ENCODE measurements at places on chromosomes 1 and 21.

DNA sequence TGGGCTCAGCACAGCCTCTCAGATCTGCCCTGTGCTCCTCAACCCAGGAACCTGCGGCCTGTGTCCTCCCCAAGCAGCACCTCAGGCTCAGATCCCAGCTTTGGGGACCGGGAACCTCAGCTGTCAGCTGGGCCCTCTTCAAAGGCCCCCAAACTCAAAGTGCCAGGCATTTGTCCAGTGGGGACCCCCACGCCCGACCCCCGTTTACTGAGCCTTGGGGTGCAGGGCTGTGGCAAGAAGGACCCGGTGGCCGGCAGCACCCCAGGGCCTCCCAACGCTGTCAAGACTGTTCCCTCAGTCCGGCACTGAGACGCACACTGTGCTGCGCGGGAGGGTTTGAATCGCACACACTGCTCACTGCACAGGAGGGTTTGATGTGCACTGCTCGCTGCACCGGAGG, 35.0 kb downstream of the MORN1 start:
- no peak for DNase-seq

DNA sequence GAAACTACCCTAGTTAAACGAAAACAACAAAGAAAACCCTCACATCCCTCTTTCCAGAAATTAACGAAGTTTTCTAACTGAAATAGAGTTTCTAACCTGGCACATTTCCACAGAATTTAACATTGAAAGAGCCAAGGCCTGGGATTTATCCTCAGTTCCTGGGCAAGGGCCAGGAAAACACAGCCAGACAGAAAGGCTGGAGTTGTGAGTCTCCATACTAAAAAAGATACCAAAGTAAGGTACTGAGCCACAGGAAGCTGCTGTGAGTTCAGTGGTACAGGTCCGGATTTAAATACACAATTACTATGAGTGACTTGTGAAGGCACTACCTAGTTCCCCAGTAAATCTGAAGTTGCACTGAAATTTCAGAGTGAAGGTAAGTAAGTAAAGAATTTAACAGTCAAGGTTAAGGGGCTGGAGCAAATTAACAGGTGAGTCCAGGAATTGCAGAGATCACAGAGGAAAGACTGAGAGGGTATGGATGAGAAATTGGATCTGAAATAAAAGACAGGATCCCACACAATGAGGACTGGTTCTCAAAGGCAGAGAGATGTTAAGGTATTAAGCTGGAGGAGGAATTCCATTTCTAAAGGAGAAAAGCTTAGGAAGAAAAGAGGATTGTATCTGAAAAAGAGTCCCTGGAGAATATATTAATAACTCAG, 905 bp downstream of the LIX1L start:
- DNase-seq, result no peak

- no peak for DNase-seq
Observed at GRCh38 chr1:54212872-54213271, 12.9 kb downstream of the MRPL37 start.

DNA sequence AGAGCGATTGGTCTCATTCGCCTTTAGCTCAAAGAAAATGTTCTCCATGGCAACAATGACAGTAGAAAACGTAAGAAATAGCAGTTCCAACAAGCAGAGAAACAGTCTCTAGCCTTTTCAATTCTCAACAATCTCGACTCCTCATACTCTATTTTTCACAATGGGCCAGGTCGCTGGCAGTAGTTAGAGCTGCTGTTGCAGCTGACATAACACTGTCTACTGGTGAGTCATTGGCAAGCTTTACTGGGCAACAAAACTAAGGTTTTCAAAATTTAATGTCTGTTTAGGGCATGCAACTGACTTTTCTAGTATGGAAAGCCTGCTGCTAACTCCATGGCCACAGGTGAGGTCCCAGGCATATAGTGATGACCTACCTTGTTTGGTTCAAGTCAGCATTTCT, 221.1 kb upstream of the KAZN start:
- DNase-seq, result peak; percentile 23

DNA sequence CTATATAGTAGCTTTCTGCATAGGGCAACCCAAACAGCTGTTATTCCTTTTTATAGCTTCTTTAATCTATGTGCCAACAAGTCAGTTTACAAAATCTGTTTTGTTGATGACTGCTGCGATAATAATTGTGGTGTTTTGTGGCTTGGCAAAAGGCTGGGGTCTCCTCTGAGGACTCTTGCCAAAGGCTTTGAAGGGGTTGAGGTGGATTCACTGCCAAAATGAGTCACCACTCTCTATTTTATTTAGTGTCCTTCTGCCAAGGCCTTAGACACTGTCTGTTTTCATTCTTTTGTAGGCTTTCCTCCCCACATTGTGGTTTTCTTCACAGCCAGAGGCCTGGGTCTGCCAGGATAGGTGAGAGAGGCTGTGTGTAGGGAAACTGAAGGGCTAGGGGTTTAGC, 161.8 kb downstream of the NFIA start:
- DNase-seq, result no peak

GRCh38 chr1:21811875-21812305, at the start of gene LDLRAD2:
Gene LDLRAD2, plus strand, starts transcription at chr1:21812265. Its CDS starts 187 bp downstream, at chr1:21812452.
- DNase-seq, result no peak

DNA sequence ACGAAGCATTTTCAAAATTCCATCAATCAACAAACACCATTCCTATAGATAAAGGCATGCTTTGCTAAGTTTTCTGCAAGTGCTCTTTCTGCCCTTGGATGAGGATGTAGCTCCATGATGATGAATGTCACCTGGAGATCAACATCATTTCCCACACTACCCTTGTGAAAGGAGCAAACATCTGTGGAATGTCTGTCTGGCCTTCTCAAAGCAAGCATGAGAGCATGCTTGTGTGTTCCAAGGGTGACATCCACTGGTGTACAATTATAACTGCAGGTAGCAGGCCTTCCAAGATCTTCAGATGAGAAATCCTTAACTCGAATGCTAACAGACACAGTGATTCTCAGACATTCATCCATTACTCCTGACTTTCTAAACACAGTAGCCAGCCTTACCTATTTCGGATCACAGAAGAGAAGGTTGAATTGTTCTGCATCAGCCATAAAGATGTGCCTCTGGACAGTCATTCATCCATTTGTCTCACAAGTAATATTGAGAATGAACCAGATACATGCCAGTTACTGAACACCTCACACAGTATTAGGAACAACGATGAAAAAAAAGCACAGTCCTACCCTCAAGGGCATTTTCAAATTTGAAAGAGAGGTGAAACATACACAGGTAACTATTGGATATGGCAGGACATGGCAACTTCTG, 162.4 kb downstream of the TPR start:
- DNase-seq, result peak; percentile 45

DNA sequence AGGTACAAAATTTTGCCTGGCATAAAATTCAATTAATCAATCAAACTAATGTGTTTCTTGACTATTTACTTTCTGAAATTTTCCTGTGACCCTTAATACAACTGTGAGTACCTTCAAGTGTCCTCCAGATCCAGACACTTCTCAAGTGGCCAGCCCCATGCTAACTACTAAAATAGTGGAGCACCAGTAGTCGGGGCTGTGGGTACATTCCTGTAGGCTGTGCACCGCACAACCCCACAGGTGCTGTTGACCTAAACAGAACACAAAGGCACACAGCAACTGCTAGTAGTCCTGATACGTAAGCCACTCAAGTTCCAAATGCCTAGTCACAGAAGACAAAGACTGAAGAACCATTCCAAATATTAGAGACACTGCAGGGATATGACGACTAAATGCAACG, 36.6 kb downstream of the TMEM50B start:
- no peak for DNase-seq

DNA sequence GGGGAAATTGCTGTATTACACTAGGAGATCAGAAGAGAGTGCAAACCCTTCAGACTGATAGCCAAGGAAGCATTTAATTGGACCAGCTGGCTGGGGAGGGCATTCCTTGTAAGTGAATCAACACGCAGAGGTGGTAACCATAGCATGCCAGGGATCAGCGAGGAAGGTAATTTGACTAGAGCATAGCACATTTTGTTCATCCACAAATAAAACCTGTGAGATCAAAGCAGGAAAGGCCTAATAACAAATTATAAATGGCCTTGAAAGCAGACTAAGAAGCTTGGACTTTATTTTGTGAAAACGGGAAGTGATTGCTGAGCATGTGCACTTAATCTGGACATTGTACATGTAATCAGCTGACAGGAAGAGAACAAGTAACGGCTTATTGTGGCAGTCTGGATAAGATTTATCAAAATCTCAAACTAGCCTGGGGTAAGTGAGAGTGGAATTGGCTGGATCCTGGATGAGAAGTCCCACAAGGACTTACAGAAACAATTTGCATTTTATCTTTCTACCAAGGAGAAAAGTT, 11.7 kb upstream of the CD55 start:
- DNase-seq, result peak; percentile 43

DNA sequence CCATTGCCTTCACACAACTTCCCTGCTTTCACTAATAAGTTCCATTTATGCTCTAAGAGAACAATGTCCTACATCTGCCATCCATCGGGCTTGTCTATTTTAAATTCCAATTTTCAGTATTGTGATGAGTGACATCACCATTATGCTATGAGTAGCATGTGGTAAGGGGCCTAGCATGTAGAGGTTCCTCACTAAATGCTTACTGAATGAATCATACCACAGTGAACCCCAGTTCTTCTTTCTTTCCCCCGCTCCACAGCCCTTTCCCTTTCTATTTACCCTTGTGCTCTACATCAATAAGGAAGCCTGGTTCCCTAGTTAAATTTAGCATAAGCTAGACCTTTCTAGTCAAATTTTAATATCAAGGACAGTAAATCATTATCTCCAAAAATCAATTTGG, 195.0 kb upstream of the RGS18 start:
- no peak for DNase-seq

DNA sequence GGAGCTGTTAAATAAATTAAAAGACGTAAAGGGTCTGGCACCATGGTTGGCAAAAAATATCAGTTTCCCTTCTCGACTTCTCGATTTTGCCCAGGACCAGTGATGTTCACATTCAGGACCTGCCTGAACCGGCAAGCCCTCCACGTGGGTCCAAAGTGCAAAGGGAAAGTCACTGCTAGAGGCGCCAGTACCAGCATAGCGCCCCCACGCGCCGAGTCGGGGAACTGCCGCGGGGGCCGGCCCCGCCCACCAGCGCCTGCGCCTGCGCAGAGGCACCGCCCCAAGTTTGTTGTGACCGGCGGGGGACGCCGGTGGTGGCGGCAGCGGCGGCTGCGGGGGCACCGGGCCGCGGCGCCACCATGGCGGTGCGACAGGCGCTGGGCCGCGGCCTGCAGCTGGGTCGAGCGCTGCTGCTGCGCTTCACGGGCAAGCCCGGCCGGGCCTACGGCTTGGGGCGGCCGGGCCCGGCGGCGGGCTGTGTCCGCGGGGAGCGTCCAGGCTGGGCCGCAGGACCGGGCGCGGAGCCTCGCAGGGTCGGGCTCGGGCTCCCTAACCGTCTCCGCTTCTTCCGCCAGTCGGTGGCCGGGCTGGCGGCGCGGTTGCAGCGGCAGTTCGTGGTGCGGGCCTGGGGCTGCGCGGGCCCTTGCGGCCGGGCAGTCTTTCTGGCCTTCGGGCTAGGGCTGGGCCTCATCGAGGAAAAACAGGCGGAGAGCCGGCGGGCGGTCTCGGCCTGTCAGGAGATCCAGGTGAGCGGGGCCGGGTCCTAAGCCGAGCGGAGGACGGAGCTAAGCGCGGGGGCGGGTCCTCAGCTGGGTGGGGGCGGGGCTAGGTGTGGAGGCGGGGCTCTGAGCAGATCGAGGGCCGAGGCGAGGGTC, at the start of gene PINK1:
TSS of gene PINK1 (plus strand) at position 269 of the 875 bp plus-strand sequence. CDS start at position 360, 91 bp downstream.
- peak; percentile 74 for DNase-seq

GRCh38 chr1:160623227-160623633, 23.6 kb downstream of the SLAMF1 start:
- DNase-seq, result no peak

DNA sequence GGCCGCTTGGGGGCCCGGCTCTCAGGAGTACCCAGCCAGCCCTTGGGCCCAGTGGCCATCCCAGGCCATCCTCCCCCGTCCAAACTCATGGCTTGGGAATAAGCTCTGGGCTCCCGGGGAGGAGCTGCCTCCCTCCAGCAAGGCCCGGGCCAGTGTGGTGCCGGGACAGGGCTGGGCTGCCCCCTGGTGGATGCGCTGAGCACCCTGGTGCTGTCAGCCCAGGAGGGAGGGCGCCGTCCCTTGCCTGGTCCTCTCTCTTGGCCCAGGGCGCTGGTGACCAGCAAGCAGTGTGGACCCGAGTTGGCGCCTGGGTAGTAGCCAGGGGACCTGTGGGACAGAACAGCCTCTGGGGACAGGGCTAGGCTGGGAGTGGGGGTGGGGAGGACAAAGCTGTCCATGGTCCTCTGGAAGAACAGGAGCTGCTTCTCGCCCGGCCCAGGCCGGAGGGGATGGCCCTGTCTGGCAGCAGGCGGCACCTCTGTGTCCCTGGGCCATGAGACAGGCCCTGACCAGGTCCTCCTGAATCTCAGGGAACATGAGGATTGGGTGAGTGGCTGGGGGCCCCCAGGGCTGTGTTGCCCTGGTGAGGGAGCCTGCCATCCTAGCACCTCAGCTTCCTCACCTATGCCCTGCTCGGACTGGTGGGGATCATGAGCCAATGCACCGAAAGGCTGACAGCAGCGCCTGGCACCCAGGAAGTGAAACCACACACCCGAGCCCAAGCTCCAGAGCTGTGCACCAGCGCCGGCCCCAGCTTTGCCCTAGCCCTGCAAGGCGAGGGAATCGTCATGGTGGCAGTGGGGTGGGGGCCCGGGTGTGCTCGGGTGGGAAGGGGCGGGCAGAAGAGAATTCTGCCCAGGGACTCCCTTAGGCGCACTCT, 9.4 kb downstream of the MORN1 start:
- DNase-seq, result peak; percentile 72

- no peak for DNase-seq
Observed at GRCh38 chr1:234605983-234606783, 3.8 kb downstream of the IRF2BP2 start.

- DNase-seq, result no peak
Observed at GRCh38 chr1:89042491-89042890, 19.8 kb upstream of the GBP3 start.

DNA sequence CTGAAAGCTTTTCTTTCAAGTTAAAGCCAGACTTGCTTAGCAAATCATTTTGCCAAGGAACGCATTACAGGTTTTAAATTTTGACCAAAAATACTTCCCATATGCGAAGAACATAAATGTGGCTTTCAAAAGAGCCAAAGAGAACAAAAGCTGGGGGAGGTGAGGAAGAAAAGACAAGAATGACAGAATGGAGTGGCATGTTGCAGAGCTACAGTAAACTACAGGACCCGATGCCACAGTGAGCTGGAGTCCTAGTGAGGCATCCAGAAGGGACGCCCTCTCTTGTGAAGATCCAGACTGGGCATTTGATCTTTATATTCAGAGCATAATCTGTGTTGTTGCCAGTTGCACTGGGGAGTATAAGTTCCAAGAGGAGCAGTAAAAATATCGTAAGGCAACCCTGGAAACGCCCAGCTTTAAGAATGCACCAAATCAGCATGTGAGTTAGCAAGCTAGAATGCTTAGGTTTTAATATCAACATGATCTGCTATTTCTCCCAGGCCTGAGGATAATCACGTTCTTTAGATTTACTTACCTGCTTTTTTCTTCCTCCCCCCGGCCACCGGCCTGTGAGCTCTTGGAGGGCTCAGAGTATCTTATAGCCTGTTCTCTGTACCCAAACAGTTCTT, 48.4 kb upstream of the HOOK1 start:
- DNase-seq, result no peak

- no peak for DNase-seq
Observed at GRCh38 chr1:230766318-230766717, 19.1 kb downstream of the CAPN9 start.

- no peak for DNase-seq
Observed at GRCh38 chr1:29597861-29598260, 361.5 kb downstream of the PTPRU start.

- no peak for DNase-seq
Observed at GRCh38 chr21:45998276-45998701, 16.7 kb downstream of the COL6A1 start.

Data from T1000 (cell line).